ENCODE measurements at places on chromosomes 5 and 9.

GRCh38 chr5:56185768-56186311, 47.3 kb downstream of the ANKRD55 start:
- DNase-seq, result no peak

DNA sequence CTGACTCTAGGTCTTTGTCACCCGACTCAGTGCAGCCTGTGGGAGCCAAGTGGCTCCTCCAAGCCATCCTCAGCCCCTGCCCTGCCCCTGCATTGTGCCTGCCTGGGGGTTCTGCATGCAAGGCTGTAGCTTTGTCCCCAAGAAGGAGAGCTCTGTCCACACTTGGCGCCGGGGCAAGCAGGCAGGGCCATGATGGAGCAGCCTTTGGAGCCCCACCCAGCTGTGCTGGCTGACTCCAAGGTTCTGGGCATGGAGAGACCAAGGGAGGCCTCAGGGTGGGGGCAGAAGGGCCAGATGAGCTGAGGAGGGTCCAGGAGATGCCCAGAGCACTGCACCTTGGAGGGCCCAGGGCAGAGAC, 226.2 kb downstream of the CACNA1B start:
- peak; percentile 22 for DNase-seq

DNA sequence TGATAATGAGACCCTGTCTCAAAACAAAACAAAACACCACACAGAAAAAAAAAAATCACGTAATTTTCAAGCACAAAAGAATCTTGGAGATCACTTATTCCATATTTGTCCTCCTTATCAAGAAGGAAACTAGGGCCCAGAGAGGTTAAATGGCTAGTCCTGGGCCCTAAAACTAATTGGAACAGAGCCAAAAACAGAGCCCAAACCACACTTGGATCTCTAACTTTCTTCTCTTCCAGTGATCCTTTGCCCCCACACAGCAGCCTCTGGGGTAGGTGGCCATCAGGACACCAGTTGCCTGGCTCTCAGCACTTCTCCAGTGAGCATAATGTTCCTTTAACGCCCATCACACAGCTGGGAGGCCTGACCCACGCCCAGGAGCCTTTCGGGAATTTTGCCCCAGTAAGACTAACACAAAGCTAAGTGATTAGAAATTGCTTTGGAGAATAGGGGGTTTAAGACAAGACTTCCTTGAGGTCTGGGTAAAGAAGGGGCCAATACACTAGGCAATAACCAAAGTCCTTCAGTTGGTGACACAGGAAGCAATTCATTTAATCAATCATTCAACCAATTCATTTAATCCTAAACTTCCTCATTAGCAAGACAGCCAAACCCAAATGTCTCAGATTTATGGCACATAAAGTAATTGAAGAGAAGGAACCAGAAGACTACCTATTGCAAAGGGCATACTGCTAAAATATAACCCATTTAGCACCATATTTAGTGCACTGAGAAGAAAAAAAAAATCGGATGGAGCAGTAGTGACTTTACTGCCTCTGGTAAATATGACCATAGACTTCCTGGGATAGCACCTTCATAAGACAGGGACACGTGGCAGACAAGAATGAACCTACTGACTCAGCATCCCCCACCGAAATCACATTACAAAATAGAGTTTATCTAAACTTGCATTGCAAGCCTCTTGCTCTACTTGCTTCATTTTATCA, 77.8 kb downstream of the ZNF608 start:
- DNase-seq, result no peak

DNA sequence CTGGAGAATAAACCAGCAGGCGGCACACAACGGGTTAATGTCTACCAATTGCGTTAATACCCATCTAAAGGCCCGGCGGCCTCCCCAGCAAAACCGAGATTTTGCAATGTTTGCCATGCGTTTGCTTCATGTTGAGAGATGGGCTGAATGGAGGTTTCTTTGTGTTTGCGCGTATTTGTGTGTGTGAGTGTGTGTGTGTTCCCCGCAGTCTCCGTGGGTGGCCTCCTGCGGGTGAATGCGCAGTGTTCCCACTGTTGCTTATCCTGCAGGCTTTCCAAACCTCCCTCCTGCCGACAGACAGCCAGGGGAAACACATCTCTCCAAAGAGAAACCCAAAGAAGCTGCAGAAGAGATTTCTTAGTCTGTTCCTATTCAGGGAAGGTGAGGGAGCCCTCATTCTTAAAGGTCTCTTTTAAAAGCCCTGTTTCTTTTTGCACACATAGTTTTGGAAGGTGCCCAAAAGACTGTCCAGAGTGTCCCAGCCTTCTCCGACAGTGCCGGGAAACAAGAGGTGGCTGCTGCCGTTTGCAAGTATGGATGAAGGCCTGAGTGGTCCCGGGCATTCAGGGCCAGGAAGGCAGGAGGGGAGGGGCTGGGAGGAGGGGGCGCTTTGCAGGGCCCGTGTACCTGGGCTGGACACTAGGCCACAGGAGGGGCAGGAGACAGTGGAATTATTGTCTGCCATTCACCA, 103.8 kb upstream of the ERCC6L2 start:
- no peak for DNase-seq

DNA sequence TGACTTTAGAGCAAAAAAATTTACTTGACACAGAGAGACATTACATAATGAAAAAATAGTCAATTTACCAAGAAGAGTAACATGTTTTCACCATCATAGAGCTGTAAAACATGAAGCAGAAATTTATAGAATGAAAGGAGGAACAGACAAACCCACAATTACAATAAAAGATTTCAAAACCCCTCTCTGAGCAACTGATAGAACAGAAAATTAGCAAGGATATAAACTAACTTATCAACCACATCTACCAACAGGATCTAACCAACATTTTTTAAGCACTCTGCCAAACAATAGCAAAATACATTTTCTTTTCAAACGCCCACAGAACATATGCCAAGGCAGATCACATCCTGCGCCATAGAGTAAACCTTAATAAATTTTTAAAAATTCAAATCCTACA, 17.9 kb downstream of the SLCO4C1 start:
- no peak for DNase-seq

- DNase-seq, result no peak
Measured at GRCh38 chr9:113738496-113738892, 137.6 kb upstream of the ZNF618 start.

DNA sequence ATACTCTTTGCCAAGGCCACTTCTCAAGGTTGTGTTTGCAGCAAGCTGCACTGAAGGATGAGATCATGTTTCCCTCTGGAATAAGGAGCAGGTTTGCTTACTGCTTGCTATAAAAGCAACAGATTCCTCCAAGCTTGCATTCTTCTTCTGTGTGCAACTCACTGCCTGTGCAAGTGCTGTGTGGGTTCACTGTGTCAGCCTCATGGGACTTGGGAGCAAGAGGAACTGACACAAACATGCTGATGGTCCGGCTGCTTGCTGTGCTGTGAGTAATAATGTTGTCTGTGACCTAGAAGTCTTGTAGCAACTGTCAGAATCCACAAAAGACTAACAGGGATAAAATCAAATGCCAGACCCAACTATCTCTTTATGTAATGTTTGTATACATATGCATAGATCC, 33.6 kb upstream of the SHC3 start:
- no peak for DNase-seq

DNA sequence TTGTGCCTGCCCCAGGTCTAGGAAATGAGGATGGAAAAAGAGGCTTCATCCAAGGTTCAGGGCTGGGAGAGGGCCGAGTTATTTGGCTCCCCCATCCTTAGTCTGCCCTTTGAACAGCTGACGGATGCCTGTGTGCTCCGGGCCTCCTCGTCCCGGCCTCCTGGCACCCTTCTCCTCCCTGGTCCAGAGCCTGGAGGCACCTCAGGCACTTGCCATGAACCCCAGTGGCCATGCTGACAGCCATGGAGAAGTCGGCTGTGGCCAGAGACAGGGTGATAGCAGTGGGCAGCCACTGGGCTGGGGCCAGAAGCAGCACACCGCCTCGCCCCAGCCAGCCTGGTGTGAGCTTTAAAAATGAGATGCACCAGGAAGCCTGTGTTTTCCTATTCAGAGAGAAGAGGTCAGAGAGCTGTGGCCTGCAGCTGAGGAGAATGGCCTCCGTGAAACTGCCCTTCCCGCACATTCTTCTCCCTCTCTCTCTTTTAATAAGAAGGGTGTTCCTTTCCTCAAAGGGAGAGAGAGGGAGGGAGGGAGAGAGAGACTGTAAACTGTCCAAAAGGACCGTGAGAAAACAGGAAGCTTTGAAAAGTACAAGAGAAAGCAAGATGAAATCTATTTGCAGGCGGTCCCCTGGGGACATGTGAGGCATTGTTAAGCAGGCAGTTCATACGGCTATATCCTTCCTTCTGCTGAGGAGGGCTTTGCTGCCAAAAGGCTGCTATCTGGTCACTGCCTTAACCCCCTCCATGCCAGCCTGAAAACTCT, 55.3 kb downstream of the ZNF366 start:
- peak; percentile 33 for DNase-seq

GRCh38 chr5:51194671-51195070, 188.6 kb upstream of the ISL1 start:
- DNase-seq, result no peak

DNA sequence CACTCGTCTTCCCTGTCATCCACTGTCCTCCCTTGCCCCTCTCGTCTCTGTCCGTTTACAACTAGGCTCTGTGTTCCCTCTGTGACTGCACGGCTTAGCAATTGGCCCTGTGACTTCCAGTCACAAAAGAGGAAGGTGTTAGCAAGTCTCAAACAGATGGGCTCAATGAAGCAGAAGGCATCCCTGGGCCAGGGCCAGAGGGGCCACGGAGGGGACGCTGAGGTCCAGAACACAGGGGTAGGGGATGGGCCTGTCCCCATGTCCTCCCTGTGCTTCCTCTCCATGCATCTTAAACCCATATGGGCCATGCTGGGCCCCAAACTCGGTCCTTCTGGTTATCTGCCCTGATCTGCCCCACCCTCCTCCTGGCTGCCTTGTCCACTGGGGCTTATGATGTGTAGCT, at the start of gene CD72:
CD72 (minus strand) TSS at position 89 of the 403 bp plus-strand sequence. CDS start 110 bp downstream, outside the sequence.
- no peak for DNase-seq

- no peak for DNase-seq
Measured at GRCh38 chr5:143542798-143543144, 139.3 kb upstream of the NR3C1 start.

- no peak for DNase-seq
Measured at GRCh38 chr5:34035756-34036155, 7.3 kb downstream of the C1QTNF3 start.

DNA sequence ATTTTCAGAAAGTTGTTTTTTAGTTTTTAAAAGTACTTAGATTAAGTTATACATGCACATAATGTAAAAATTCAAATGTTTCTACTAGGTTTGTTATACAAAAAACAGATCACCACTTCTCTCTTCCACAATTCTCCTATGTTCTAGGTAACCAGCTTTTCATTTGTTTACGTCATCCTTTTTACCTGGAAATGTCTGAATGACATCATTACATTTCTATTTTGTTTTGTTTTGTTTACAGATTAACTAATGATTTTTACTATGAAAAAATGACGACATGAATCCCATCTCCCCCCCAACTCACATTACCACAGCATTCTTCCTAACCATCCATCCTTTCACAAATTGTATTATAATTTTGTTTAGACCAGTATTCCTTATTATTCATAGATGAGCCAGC, 1709.2 kb downstream of the EFNA5 start:
- no peak for DNase-seq

DNA sequence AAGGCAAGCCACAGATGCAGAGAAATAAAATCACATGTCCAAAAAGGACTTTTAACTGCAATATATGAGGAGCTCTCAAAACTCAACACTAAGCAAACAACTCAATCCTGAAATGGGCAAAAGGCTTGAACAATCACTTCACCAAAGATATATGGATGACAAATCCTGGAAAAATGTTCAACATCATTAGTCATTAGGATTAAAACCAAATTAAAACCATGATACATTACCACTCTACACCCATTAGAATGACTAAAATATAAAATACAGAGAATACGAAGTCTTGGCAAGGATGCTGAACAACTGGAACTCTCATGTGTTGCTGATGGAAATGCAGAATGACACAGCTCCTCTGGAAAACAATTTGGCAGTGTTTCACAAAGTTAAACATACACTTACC, 277.4 kb downstream of the TLE1 start:
- no peak for DNase-seq

DNA sequence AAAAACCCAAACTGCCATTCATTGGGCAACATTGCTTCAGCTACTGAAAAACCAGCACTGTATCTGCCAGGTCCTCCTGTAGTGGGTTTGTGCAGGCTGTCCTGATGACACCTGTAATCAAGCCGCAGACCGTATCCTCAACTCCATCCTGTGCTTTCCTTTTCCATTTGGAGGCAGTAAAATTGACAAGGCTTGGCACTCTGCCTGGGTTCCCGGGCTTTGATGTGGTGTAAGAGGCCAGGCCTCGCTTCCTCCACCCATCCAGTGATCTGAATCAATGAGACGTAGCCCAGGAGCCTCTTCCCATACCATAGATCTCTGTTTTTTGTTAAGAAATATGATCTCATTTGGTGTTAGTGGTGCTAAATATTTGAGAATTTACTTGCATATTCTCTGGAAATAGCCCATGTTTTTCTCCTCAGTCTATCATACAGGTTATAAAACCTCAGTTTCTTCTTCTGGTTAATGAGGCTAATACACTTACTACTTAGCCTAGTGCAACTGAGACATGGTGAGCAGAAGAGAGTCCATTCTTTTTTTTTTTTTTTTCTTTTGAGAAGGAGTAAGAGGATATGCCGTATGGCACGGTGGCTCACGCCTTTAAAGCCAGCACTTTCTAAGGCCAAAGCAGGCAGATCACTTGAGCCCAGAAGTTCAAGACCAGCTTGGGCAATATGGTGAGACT, 34.8 kb downstream of the LSM11 start:
- DNase-seq, result peak; percentile 62

DNA sequence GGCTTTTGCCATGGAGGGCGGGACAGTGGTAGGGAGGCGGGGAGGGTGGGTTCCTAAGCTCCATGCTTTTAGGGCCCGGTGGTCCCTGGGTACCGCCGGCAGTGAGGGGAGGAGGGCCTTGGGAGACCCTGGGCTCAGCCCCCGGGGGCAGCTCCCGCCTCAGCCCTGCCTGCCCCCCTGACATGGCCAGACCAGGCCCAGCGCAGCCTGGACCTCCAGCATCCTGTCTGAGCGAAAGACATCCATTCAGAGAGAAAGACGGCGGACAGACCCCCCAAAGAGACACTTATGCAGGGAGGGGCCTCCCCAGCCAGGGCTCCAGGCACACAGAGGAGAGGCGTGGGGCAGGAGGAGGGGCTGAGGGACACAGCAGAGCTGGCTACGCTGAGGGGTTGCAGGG, 45.3 kb downstream of the KCNT1 start:
- DNase-seq, result no peak

GRCh38 chr5:132688536-132689339, 14.9 kb downstream of the IL4 start:
- DNase-seq, result no peak

GRCh38 chr5:180618829-180619562, 27.7 kb upstream of the SCGB3A1 start:
- no peak for DNase-seq
